ENCODE measurements at places on chromosomes 12 and 14.
A peak's percentile ranks its signal among the peaks of the same experiment; 100 is the strongest.

GRCh38 chr12:27794818-27795584 lies 15.0 kb upstream of the MANSC4 start:
- no peak for DNase-seq

DNA sequence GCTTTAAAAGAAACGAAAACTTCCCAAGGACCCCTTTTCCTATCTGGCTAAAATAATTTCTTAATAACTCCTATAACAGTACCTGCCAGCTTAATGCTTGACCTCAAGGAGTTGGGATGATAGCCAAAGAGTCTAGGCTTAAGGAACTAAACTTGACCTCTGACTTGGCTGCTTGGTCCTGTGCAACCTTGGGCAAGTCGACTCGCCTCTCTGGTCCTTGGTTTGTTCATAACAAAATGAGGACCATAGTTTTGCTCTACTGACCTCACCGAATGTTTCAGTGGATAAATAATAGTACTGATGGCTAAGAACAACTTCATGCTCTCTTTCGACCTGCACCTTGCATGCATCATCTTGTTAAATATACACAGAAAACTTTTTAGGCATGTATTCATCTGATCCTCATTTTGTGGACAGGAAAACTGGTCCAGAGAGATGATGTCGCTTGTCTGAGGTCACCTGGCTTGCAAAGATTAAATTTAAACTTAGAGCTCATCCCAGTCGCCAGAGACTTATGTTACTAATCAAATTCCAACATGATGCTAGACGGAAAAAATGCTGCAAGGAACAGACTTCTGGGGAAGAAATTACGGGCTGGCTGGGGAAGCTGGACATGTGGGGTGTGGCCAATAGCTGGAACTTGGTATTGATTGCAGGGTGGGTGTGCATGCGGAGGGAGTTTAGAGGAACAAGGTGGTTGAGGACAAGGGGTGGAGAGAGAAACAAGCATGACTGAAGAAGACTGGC lies 38.0 kb upstream of the WSCD2 start:
- DNase-seq: no peak

GRCh38 chr14:92248696-92249095 lies 74.3 kb upstream of the SLC24A4 start:
- no peak for DNase-seq

- no peak for DNase-seq
Observed at GRCh38 chr14:61493239-61493638, 171.9 kb downstream of the PRKCH start.

DNA sequence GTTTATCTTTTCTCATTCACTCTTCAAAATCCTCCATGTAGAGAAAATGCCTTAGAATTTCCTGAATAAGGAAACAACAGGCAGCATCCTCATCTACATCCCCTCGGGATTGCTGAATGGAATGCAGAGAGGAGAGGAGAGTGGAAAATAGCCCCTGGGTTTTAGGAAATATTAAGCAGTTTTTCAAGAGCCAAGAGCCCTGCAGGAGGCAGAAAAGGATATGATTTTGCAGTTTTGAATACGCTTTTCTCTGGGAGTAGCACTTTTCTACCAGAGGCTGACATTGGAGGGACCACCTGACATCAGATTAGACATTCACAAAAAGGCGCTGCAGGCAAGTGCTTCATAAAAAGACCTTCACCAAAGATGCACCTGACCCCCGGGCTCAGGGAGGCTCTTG lies 362.2 kb upstream of the SFSWAP start:
- no peak for DNase-seq

GRCh38 chr14:106850913-106851825 lies 1324.8 kb downstream of the TMEM121 start:
- no peak for DNase-seq

DNA sequence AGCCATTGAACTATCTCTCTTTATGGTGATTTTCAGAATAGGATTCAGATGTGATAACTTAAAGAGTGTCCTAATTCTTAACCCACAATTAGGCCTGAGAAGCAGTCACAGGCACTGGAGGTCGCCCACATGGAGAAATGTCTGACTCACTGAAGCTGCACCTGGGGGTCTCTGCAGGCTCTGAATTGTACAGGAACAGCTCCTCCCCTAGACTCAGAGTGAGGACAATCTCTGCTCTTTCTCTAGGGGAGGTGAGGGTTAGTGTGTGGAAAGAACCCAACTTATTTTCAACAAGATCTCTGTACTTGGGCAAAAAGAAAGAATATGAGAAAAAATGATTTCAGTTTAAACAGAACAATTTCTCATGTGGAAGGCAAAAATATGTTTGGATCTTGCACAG lies 1124.6 kb downstream of the TMEM121 start:
- no peak for DNase-seq

- DNase-seq: no peak
Observed at GRCh38 chr14:61470261-61470960, 149.0 kb downstream of the PRKCH start.

DNA sequence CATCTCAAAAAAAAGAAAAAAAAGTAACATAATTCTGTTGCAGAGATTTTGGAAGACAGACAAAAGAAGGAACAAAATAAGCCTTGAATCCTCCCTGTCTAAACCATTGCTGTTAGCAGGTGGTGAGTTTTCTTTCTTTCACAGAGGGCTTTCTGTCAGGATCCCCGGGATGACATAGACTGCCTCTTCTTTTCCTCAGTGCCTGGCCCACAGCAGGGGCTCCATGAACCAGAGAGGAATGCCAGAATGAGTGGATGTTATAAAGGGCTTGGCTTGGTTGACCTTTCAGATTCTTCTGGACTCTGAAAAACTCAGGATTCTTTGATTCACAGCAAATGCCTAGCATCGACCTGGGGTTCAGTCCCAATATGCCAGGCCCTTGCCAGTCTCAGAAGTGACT lies 45.8 kb upstream of the CORO1C start:
- DNase-seq: no peak

DNA sequence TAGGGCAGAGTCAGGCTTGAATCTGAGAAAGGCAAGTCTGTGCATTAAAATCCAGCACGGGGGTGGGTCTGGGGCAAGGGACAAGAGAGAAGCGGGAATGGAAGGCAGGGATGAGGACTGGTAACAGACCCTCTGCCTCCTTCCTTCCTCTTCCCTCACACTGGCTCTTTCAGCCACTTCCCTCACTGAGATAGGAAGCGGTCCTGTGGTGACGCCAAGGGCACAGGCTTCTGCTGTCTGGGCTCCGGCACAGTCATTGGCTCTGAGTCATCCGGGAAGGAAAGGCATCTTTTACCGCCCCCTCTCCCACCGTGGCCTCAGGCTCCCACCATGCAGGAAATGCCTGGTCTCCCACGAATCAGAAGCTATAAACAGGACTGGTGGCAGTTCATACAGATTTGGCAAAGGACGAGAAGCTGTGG lies 70.2 kb downstream of the ETV6 start:
- DNase-seq: peak; percentile 14

- DNase-seq: no peak
Observed at GRCh38 chr12:123485756-123486155, 27.8 kb downstream of the SNRNP35 start.

- no peak for DNase-seq
Observed at GRCh38 chr14:38213001-38213400, 5.3 kb downstream of the SSTR1 start.

- DNase-seq: no peak
Observed at GRCh38 chr12:26402648-26403047, 207.3 kb downstream of the SSPN start.

DNA sequence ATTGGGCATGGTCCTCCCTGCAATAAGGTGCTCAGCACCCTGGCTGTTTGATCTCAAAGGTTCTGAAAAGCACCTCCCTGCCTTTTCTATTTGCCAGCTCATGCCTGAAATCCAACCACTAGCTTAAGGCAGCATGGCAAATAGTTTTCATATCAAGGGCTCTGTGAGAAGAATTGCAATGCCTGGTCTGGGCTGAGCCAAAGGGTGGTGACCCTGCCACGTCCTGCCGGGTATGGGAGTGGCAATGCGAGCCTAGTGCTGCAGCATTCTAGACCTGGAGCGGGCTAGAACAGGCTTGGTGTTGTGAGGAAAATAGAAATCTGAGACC lies 2.3 kb upstream of the SCNN1A start:
- no peak for DNase-seq

- DNase-seq: no peak
Observed at GRCh38 chr12:62840806-62841205, 94.1 kb downstream of the PPM1H start.

DNA sequence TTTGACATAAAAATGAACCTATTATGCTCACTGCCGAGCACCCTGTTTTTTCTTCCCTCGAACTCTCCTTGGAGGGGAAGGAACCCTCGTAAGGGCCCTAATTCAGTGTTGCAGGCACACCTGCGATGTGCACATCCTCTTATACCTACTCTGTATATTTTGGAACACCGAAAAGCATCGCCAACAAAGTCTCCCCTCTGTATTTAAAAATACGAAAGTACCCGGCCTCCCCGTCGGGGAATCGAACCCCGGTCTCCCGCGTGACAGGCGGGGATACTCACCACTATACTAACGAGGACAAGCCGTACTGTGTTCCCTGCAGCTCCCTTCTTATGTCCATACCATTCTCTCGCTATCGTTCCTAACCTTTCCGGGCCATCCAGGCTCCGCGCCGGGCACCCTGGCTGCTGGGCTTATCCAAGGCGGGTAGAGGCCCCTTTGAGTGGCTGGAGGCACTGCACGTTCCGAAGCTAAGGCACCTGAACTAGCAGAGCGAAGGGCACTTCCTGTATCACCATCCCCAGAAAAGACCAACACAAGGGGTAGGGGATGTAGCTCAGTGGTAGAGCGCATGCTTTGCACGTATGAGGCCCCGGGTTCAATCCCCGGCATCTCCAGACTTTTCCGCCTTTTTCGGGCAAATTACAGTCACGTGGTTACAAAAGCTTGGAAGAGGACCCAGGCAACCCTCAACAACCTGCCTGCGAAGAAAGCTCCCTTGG lies 25.1 kb upstream of the UBC start:
- DNase-seq: peak; percentile 92

- no peak for DNase-seq
Observed at GRCh38 chr12:87807086-87807485, 222.1 kb downstream of the C12orf50 start.

- DNase-seq: peak; percentile 64
Observed at GRCh38 chr14:65222440-65222858, 120.1 kb upstream of the MAX start.

- no peak for DNase-seq
Observed at GRCh38 chr12:72330784-72331183, 58.6 kb downstream of the TRHDE start.

GRCh38 chr14:101461891-101462290 lies 99.4 kb upstream of the DIO3 start:
- no peak for DNase-seq

DNA sequence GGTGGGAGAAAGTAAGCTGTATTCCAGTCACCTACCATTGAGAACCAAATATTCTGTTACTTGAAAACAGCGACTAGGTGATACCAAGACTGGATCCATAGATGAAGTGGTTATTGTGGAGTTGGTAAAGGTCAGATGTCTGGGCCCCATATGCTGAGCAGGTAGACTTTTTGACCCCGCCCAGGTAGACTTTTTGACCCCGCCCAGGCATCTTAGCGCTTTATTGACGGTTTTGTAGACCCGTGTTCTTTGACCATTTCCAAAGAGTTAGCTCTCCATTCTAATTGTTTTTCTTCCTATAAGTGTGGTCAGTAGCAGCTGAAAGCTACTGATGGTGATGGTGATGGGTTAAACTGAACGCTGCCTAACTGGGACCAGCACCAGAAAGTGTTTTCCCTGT lies 61.6 kb downstream of the SLC8A3 start:
- no peak for DNase-seq

DNA sequence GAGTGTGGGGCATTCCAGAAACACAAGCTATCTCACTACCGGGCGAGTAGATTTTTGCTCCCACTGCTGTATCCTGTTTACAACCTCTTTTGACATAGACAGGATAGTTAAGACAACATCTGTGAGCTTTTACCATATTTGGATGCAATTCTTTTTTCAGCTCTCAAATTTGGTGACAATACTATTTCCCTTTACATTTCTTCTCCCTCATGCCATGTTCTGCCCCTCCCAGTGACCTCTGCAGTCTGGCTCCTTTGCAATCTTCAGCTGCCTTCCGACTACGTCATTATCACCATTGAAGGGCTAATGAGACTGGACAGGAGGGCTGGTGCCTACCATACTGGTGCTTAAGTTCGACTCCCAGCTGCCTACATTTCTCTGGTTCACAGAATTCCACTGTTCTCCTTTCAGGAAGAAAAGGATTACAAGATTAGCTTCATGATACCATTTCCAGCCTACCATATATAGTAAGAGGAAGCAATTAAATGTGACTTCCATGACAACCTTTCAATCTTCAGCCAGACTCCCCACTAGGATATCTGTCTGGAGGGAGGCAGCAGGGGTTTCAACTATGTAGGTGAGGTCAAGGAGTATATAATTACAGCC lies 251.6 kb downstream of the PHLDA1 start:
- DNase-seq: no peak

GRCh38 chr12:129552996-129553750 lies 350.7 kb downstream of the TMEM132D start:
- DNase-seq: no peak

DNA sequence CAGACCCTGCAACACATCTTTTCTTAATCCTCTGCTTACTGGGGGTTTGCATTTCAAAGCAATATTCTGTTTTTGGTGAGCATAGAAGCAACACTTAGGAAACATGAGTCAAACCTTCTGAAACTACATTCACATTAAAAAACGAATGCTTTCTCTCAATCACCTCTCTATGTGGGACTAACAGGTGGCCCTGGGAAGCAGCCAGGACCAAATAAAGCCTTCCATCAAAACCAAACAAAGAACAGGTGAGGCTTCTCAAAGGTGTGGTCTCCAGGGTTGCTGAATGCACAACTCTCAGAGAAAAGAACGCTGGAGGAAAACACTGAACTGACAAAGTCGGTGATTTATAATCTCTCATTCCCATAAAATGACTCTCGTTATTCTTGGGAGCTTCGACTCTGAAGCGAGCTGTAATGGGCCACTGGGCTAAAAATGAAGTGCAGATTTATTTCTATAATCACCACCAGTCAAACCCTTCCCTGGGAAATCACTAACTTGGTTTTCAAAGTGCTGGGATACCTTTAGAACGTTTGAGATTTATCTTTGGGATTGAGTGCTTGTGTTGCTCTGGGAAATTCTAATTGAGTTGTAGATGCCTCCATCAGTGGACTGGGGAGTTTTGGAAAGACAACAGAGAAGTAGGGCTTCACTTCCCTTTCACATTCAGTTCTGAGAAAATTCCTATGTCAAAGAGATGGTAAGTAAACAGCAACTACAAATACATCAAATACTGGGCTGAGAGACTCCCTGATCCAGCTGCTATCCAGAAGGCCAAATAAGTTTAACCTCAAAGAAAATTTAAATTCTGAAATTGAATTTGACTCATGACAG lies 262.0 kb upstream of the TMPO start:
- DNase-seq: no peak

- no peak for DNase-seq
Observed at GRCh38 chr12:89247541-89247942, 104.8 kb downstream of the DUSP6 start.

GRCh38 chr12:29270446-29270845 lies 110.5 kb downstream of the ERGIC2 start:
- no peak for DNase-seq

DNA sequence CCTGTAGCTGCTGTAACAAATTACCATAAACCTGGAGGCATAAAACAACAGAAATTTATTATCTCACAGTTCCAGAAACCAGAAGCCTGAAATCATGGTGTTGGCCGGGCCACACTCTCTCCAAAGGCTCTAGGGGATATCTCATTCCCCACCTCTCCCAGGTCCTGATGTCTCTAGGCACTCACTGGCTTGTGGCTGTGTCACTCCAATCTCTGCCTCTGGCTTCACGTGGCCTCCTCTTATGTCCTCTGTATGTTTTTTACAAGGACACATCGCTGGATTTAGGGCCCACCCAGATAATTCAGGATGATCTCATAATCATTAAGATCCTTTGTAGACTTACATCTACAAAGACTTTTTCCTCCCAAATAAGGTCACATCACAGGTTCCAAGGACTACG lies 8.0 kb downstream of the GALNT4 start:
- no peak for DNase-seq

GRCh38 chr14:65414961-65415589 lies 2.5 kb downstream of the FUT8 start:
- peak; percentile 55 for DNase-seq

Measured in CD4-positive, alpha-beta T cell treated with Interleukin-2 at 100 ng/mL for 4 hours (primary cell).